ENCODE measurements at places on chromosomes 7 and 10. TPM values are rescaled to one million over a fixed set of nuclear protein-coding genes. Genes with fewer than 3 reads are reported as not detected.
A peak's percentile ranks its signal among the peaks of the same experiment; 100 is the strongest.

DNA sequence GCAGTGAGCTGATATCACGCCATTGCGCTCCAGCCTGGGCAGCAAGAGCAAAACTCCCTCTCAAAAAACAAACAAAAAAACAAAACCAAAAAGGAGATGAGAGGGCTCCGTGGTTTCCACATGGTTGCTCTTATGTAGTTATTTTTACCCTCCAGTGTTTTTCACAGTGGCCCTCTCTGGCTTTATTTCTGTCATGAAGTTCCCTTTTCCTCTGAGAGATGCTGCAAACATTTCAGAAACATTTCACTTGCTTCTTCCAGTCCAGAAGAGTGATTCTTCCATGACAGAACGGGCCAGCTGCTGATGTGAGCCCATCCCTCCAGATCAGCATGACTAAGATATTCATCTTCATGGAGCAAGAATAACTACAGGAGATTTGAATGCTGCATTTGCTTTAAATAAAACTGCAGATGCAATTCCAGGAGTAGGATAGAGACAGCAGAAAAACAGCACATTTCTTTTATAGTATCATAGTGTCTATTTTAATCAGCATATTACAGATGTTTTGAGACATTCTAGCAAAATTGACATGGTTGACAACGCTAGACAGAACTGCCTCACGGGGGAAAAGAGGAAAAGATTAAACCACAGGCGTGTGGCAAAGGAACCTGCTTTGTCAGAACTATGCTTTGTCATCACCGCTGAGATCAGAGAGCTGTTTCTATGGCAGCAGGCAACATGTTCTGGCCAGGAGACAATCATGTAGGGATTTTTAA lies 40.3 kb downstream of the NRCAM start:
- H3K36me3 ChIP-seq, result no peaks in the 10 kb centered on the region
- peaks cover 16% of the 10 kb centered on the region for H3K4me1 ChIP-seq
- H3K27me3 ChIP-seq, result no peaks in the 10 kb centered on the region
- peak overlapping the region; percentile 15 for H3K27ac ChIP-seq

GRCh38 chr10:5183923-5184322 lies 1.0 kb downstream of the AKR1C8 start:
- no peaks in the 10 kb centered on the region for H3K27me3 ChIP-seq
- no peaks in the 10 kb centered on the region for H3K36me3 ChIP-seq
- no peaks in the 10 kb centered on the region for H3K4me1 ChIP-seq
- no peak for DNase-seq

DNA sequence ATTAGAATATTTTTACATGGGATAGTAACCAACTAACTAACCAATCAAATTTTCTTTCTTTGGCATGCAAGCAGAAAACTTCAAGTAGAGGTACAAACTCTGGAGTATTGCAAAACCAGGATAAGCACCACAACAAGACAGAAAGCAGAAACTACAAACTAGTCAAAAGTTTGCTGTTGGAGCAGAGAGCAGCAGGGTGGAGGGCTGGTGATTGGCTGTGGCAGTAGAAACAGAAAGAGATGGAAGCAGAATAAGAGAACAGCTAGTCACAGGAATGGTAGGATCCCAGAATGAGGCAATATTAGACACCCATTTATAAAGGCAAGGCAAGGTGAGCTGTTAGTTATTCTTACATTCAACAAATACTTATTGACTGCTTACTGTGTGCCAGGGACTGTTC lies 6.8 kb upstream of the MACC1 start:
- no peak overlapping the region for H3K27ac ChIP-seq
- H3K36me3 ChIP-seq, result no peaks in the 10 kb centered on the region
- H3K4me1 ChIP-seq, result peaks cover 24% of the 10 kb centered on the region
- H3K4me3 ChIP-seq, result no peak overlapping the region
- no peak for DNase-seq
- H3K27me3 ChIP-seq, result no peaks in the 10 kb centered on the region

DNA sequence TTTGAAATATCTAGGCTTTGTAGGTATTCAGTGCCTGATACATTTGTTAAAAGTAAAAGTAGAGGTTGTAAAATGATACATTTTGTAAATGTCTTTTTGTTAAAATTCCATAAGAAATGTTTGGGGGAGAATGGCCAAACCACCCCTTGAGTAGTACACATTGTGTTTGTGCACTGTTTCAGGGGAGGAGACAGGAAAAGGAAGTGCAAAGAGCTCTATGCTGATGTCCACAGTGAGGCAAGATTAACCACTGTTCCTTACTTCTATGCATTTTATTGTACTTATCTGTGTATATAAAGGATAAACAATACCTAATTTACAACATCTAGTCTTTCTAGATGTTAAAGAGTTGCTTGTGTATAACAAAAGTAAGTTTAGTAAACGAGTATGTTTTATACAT lies 7.4 kb upstream of the CYCS start:
- H3K27ac ChIP-seq, result no peak overlapping the region
- no peaks in the 10 kb centered on the region for H3K36me3 ChIP-seq
- no peaks in the 10 kb centered on the region for H3K4me1 ChIP-seq
- no peak overlapping the region for H3K4me3 ChIP-seq
- DNase-seq, result no peak

DNA sequence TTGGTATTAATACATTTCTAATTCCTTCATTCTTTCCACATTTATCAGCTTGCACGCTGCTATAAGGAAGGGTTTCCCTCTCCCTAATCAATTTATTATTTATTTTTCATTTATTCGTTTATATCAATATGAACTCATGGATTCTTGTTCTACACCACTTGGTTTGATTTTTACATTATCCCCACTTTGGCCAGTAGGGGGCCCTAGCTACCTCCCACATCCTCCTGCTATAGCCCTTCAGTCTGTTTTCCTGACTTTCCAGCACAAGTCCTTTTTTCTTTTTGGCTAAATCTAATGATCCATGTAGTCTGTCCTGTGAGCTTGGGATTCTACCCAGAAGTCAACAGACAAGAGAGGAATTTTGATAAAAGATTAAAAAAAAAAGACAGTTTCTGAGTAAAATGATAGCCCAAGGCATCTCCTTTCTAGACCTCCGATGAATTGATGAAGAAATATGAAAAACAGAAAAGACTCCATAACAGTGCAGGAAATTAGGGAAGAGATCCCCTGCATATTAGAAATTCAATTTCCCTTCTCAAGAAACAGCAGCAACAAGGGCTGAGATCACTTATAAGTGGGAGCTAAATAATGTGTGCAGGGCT lies 47.7 kb downstream of the LYZL2 start:
- no peaks in the 10 kb centered on the region for H3K27me3 ChIP-seq
- peak; percentile 23 for DNase-seq
- no peak overlapping the region for H3K4me3 ChIP-seq
- H3K4me1 ChIP-seq, result peaks cover 20% of the 10 kb centered on the region
- no peak overlapping the region for H3K27ac ChIP-seq
- no peaks in the 10 kb centered on the region for H3K36me3 ChIP-seq

GRCh38 chr7:96285579-96285978 lies 36.3 kb downstream of the SLC25A13 start:
- no peak overlapping the region for H3K27ac ChIP-seq
- DNase-seq, result no peak
- no peaks in the 10 kb centered on the region for H3K36me3 ChIP-seq
- H3K4me3 ChIP-seq, result no peak overlapping the region
- H3K4me1 ChIP-seq, result no peaks in the 10 kb centered on the region

DNA sequence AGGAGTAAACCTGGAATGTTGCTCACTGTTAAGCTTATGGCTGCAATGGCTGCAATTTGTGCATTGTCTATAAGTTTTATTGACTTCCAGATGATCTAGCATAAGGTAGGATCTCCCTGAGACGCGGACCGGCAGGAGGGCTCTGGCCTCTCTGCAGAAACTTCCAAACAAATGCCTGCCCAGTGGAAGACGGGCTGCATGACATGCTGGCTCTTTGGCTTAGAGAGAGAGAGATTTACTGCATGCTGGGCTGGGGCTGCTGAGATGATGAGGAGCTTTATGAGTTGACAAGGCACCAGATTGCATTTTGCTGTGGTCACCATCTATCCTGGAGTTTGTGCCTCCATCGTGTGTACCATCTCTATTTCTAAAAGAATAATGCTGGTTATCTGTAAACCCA lies 193.2 kb downstream of the GALNT17 start:
- H3K4me3 ChIP-seq, result no peak overlapping the region
- H3K36me3 ChIP-seq, result no peaks in the 10 kb centered on the region
- H3K27me3 ChIP-seq, result no peaks in the 10 kb centered on the region
- no peak for DNase-seq
- no peak overlapping the region for H3K27ac ChIP-seq

GRCh38 chr10:130022511-130023299 lies 58.6 kb upstream of the EBF3 start:
- H3K4me1 ChIP-seq, result no peaks in the 10 kb centered on the region
- no peaks in the 10 kb centered on the region for H3K27me3 ChIP-seq
- H3K27ac ChIP-seq, result no peak overlapping the region
- DNase-seq, result no peak

DNA sequence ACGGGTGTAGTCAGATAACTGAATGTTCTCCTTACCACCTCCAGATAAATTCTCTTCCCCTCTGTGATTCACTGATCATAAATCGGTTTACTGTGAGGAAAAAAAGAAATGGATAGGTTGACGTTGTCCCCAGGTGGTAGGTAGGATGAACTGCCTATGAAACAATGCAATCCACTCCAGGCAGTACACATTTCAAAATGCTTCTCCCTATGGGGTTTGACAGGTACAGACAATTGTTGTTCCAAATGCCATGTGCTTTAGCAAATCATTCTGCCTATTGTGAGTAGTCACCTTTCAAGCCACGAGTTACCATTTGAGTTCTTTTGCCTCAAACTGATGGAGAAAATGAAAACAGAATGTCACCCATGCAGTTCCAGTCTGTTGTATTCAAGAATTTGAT lies 21.8 kb downstream of the VIM start:
- no peak for DNase-seq
- no peaks in the 10 kb centered on the region for H3K4me1 ChIP-seq
- no peak overlapping the region for H3K27ac ChIP-seq
- H3K4me3 ChIP-seq, result no peak overlapping the region
- no peaks in the 10 kb centered on the region for H3K36me3 ChIP-seq
- no peaks in the 10 kb centered on the region for H3K27me3 ChIP-seq

DNA sequence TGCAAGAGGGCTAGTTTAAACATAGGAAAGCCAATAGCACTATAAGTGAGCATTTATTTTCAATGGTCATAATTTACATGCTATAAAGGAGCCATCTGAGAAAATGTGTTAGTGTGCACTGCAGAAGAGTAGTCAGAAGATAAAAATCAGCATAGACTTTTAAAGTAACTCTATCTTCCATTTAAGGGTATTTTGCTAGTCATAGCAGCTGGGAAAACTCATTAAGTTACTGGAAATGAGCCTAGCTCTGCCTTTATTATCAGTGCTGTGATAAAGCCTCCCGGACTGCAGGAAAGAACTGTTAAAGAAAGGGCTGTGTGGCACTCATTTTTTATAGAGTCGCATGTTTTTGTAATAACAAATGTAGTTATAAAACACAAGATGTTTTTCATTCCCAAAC lies 825.8 kb upstream of the POM121L12 start:
- no peaks in the 10 kb centered on the region for H3K4me1 ChIP-seq
- no peak overlapping the region for H3K4me3 ChIP-seq
- no peaks in the 10 kb centered on the region for H3K27me3 ChIP-seq
- DNase-seq, result no peak
- no peak overlapping the region for H3K27ac ChIP-seq

DNA sequence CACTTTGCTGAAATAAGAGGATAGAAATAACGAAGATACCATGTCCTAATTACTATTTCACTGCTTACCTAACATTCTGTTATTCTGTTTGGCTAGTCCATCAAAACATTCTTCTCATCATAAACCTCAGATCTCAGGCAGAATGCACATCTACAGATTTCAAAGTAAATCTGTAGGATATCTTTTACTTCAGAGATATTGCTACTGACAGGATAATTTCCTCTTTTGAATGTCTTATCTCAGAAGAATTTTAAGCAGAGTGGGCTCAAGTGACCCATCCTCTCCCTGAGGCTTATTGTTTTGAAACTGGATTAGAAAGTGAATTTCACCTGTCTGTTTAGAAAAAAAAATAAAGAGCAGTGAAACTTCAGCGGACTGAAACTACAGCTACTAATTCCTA lies 83.6 kb downstream of the SEMA3C start:
- H3K27ac ChIP-seq, result no peak overlapping the region
- no peak for DNase-seq
- no peaks in the 10 kb centered on the region for H3K27me3 ChIP-seq
- H3K36me3 ChIP-seq, result no peaks in the 10 kb centered on the region
- no peak overlapping the region for H3K4me3 ChIP-seq

GRCh38 chr7:2003451-2003930 lies 229.3 kb downstream of the MAD1L1 start:
- DNase-seq, result peak; percentile 2
- H3K36me3 ChIP-seq, result no peaks in the 10 kb centered on the region

- DNase-seq, result no peak
- H3K36me3 ChIP-seq, result no peaks in the 10 kb centered on the region
- no peaks in the 10 kb centered on the region for H3K4me1 ChIP-seq
- H3K27ac ChIP-seq, result no peak overlapping the region
- H3K4me3 ChIP-seq, result no peak overlapping the region
These were observed 133.7 kb downstream of the ARHGAP22 start for GRCh38 chr10:48470893-48471805.

DNA sequence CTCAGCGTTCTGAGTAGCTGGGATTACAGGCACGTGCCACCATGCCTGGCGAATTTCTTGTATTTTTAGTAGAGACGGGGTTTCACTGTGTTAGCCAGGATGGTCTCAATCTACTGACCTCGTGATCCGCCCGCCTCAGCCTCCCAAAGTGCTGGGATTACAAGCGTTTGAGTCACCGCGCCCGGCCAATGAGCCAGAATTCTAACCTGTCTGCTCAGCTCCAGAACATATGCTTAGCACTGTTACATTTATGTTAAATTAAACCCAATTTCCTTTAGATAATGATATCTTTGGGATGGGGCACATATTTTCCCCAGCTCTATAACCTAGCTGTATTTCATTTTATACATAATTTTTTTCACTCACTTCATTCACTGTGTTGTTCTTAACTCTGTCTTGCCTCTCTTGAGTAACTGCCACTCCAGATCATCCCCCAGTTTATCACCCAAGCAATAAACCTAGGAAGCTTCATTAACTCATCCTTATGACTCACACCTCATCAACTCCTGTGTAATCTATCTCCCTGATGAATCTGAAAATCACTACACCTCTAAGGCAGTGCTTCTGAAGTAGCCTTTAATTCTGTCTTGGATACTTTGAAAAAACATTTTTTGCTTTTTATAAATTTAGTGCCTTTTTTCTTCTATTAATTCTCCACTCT lies 559.7 kb upstream of the ZWINT start:
- no peak overlapping the region for H3K27ac ChIP-seq
- no peak overlapping the region for H3K4me3 ChIP-seq
- no peaks in the 10 kb centered on the region for H3K36me3 ChIP-seq
- DNase-seq, result no peak

GRCh38 chr10:127040756-127041155 lies 135.5 kb downstream of the DOCK1 start:
- H3K27ac ChIP-seq, result no peak overlapping the region
- no peaks in the 10 kb centered on the region for H3K27me3 ChIP-seq
- peaks cover 11% of the 10 kb centered on the region for H3K36me3 ChIP-seq
- H3K4me3 ChIP-seq, result no peak overlapping the region
- no peak for DNase-seq

- no peaks in the 10 kb centered on the region for H3K36me3 ChIP-seq
- H3K27ac ChIP-seq, result no peak overlapping the region
- no peak for DNase-seq
- no peak overlapping the region for H3K4me3 ChIP-seq
These were observed 14.7 kb upstream of the ZNF107 start for GRCh38 chr7:64651203-64651602.

Gene SKIDA1
- 1.3 TPM for total RNA-seq

Gene CYP3A7
- 1.3 TPM for total RNA-seq

Gene PNLIPRP2
- 455 TPM for total RNA-seq

Gene EFCAB10
- not detected for total RNA-seq

Gene ACSM6
- total RNA-seq, result 9.6 TPM

Gene TRIM24
- 12.5 TPM for total RNA-seq

Gene TMEM236
- 0.66 TPM for total RNA-seq

Gene ASZ1
- total RNA-seq, result not detected

Gene TMEM72
- total RNA-seq, result 10.2 TPM

Gene MMP21
- not detected for total RNA-seq

Gene OPALIN
- total RNA-seq, result not detected

All from body of pancreas (tissue), 4 donors.